ENCODE measurements at places on chromosomes 4 and X.
A peak's percentile ranks its signal among the peaks of the same experiment; 100 is the strongest.

DNA sequence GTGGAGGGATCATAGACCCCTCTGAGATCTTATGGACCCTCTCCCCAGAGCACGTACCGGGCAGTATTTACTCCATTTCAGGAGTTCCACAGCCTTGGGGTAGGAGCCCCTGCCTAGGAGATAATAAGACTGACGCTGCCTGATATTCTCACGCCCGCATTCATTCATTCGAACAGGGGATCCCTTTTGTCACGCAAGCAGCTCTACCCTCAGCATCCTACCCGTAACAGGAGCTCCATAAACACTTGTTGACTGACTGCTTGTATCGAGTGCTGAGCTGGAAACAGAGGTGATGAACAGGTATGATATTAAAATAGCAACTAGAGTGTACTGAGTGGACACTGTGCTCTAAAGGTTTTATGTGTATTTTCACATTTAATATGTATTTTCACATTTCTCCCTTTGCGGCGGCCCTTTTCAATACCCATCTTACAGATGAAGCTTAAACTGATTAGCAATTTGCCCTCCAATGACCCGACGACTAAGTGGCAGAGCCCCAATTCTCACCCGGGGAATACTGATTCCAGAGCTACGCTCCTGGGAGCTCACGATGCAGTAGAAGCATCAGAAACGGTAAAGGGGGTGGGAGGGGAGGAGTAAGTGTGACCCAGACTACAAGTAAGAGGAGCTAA, 888 bp downstream of the RAB28 start:
- DNase-seq: no peak

- DNase-seq: no peak
These were observed 31.7 kb upstream of the TMSB15A start for GRCh38 chrX:102548231-102548630.

DNA sequence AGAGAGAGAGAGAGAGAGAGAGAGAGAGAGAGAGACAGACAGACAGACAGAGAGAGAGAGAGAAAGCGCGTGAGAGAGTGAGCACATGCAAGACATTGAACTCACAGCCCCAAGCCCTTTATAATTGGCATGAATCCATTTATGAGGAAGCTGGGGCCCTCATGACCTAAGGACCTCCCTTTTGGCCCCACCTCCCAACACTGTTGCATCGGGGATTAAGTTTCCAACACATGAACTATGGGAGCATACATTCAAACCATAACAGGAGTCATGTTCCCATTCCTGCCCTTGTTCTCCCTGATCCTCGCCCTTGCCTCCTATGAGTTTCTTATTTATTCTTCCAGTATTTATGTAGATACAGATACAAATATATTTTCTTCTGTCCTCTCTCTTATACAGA, 269.8 kb upstream of the ARX start:
- DNase-seq: no peak

DNA sequence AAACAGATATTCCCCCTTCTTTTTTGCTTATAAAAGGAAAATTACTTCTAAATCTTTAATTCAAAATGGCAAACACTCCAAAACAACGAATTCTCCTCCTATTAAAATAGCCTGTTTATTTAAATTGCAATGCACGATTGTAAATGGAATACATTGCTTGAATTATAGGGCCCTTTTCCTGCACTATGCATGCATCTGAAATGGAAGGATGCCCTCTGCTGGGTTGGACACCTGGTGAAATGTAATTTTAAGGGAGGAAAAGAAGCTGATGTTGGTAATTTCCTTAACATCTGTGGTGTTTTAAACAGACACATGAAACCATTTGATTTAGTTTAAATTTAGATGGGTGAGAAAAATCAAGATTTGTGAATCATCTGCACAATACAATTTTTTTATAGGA, 72.8 kb downstream of the GRXCR1 start:
- DNase-seq: peak; percentile 13

GRCh38 chrX:108875548-108875947, 139.2 kb upstream of the IRS4 start:
- no peak for DNase-seq

- no peak for DNase-seq
These were observed 1039.7 kb downstream of the RAPGEF2 start for GRCh38 chr4:160142579-160142978.

GRCh38 chr4:30835044-30835443, 114.9 kb downstream of the PCDH7 start:
- DNase-seq: no peak

GRCh38 chr4:15144249-15144966, 142.1 kb downstream of the CPEB2 start:
- DNase-seq: no peak

DNA sequence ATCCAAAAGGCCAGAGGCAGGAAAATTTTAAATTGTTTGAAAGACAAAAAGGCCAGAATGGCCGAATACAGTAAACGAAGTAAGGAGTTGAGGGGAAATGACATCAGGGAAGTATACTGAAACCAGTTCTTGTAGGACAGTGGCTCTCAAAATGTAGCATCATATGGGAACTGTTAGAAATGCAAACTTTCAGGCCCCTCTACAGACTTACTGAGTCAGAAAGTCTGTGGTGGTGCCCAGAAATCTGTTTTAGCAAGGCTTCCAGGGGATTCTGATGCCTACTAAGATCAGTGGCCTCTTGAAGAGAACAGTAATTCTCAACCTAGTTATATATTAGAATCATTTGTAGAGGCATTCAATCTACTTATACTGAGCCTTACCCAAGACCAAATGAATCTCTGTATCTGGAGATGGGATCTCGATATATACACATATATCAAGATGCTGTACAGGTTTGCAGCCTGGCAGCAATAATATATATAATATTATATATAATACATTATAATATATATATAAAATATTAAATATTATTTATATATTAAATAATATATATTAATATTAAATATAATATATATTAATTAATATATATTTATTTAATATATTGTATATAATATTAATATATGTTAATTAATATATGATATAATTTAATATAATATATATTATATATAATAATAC, 39.7 kb downstream of the ADAMTS3 start:
- DNase-seq: no peak

DNA sequence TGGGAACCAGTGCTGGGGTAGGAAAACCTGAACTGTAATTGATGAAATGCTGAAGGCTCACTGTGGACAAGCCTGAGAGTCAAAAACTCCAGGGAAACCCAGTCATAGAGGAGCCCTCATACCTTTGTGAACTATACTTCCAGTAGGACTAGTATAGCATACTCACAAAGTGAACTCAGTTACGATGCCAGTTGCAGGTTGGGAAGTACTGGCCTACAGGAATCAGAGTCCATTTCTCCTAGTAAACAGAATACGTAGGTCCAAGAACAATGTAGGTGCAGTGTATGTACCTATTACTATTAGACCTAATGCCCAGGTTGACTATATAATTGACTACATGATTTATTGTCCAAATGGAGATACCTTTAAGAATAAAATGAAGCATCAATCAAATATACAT, 8.5 kb upstream of the ANKRD17 start:
- no peak for DNase-seq

- DNase-seq: no peak
These were observed 10.9 kb downstream of the DCK start for GRCh38 chr4:71004281-71004851.

- no peak for DNase-seq
These were observed 14.2 kb upstream of the C1QTNF7 start for GRCh38 chr4:15413623-15414019.

DNA sequence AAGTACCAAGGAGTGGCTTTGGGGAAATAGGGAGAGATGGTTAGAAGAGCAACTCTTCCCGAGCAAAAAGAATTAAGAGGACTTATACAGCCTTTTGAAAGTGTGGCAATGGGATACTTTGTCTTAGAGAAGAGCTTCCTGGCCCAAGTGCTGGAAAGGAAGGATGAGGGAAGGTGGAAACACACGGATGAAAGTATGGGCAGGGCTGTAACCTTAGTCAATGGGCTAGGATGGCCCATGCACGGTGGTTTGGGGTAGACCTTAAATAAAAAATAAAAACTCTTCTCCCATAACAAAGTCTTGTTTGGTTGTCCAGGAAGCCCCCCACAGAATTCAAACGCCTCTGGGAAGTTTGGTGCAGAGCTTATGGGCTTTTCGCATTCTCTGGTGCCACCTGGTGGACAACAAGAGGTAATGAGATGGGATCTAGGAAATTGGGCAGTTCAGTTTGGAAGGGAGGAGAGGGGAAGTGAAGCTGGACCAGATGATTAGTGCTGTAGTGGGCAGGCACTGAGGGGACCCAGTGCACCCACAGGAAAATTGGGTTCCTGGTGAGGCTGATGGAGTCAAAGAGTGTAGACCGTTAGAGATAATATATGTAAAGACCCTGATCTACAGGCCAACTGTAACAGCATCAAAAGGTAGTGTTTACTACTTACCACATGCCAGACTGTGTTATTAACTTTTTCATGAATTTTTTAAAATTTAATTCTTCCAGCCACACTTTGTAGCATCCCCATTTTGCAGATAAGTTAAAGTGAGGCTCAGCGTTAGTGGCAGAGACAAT, 13.8 kb upstream of the ENOX2 start:
- no peak for DNase-seq

- no peak for DNase-seq
These were observed 104.6 kb downstream of the NPFFR2 start for GRCh38 chr4:72136429-72136828.

- DNase-seq: no peak
These were observed 22.9 kb downstream of the WFS1 start for GRCh38 chr4:6292376-6293096.

DNA sequence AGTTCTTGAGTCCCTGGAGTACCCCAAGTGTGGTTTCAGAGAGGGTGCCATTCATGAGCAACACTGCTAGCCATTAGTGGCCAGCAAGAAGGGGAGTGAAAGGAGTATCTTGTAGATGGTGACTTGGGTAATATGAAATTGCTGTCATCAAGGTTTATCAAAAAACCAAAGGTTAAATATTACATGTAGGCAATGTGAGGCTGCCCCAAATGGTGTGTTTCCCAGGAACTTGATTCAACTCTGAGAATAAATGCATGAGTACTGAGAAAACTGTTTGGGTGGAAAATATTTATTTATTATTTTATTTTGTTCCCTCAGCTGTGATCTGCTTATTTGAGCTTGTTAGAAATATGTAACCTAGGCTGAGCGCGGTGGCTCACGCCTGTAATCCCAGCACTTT, 55.7 kb downstream of the AFF1 start:
- DNase-seq: no peak

GRCh38 chr4:1154126-1154522, 18.3 kb downstream of the SPON2 start:
- DNase-seq: no peak

- no peak for DNase-seq
These were observed 31.2 kb downstream of the PJA1 start for GRCh38 chrX:69133921-69134542.

GRCh38 chr4:94534401-94535312, 82.9 kb downstream of the PDLIM5 start:
- no peak for DNase-seq

- no peak for DNase-seq
These were observed 32.8 kb upstream of the GEMIN8 start for GRCh38 chrX:14062524-14062923.

GRCh38 chr4:184255871-184256642, 38.4 kb upstream of the ENPP6 start:
- DNase-seq: no peak

DNA sequence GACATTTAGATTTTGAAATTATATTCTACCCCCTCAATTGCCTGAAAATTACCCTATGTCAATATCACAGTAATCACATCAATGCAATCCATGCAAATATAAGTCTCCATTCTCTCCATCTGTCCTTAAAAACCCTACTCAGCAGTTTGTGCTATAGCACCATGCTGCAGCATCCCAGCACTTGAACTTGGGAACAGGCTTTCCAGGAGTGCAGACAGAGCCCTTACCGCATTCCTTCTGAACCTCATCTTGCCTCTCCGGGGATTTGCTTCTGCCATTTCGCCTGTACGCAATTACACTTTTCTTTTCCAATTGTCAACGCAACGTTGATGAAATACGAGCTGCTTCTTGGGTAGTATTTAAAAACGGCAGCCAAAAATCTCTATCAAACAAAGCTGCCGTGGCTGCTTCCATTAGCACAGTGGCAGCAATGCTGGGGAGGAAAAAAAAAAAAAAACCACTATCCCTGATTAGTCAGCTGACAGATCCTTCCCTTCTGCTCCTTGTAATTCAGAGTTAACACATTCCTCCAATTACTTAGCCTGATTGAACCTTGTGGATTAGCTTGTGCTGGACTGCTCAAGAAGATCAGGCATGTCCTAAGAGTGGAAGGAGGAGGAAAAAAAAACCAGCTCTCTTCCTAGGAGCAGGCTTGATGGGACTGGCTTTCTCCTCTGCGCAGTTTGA, 65.6 kb downstream of the MCF2 start:
- no peak for DNase-seq

DNA sequence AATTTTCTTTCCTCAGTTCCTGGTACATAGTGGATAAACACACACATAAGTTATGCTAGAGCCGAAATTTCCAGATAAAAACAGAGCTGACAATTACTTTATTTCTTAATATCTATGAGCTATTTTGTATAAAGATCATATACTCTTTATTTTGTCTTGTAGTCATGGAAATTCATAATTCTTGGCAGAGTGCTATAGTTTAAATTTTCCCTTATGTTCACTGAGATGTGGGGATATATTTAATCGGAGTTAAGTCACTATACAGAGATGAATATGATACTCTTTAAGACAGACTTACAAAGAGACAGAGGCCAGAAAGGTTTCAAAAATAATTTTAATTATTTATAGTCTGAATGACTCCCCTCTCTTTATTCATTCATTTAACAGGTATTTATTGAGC, 89.7 kb downstream of the PPEF1 start:
- DNase-seq: no peak

GRCh38 chrX:79719568-79720231, 294.9 kb upstream of the TBX22 start:
- no peak for DNase-seq

DNA sequence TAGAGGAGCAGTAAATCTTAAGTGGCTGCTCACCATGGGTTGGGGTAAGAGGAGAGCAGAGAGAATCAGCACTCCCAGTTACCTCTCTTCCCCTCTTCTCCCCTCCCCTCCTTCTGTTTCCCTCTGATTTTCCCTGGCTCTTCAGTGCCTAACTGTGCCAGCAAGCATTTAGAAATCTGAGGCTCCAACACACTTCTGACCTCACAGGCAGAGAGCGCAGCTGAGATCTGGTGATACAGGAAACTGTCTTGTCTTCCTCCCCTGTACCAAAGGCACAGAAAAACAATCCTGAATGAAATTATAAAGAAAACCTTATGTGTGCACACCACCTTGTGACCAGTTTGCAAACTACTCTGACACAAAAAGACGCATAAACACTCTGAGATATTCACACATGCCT, 82.4 kb upstream of the SMIM10 start:
- DNase-seq: no peak

DNA sequence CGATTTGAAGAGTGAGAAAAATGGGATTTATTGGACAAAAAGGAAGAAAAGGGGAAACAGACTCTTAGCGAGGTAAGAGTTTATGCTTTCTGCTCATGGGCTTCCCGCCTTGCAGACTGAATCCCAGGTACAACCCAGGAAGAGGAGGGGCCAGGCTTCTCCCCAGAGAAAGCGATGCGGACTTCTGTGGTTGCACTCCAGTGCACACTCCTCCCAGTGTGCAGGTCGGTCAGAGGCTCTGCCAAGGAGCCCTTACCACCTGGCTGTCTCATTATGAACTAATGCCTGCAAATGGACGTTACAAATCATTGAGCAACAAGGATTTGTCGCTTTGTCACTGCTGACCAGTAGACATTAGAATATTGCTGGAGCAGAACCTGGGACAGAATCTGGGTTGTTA, 39.9 kb upstream of the GLRA2 start:
- no peak for DNase-seq

- no peak for DNase-seq
These were observed 6.2 kb upstream of the MAN2B2 start for GRCh38 chr4:6568689-6569332.

- DNase-seq: no peak
These were observed 47.3 kb upstream of the STK26 start for GRCh38 chrX:131975851-131976250.
